ENCODE measurements at places on chromosomes 7 and 10. TPM values are rescaled to one million over a fixed set of nuclear protein-coding genes. Genes with fewer than 3 reads are reported as not detected.

Gene ELOVL3
- total RNA-seq, result 0.09 TPM

Gene VWC2
- total RNA-seq, result not detected

Gene GIMAP5
- total RNA-seq, result not detected

Gene LUC7L2
- total RNA-seq, result 93.7 TPM

Gene WEE2
- total RNA-seq, result not detected

Gene ZP3
- total RNA-seq, result 0.63 TPM

Gene CTAGE15
- not detected for total RNA-seq

Gene GPR26
- total RNA-seq, result not detected

Gene COMTD1
- total RNA-seq, result 16.3 TPM

Gene SPDYE2B
- 0.16 TPM for total RNA-seq

Gene ASB10
- total RNA-seq, result not detected

Gene PNLIPRP3
- not detected for total RNA-seq

Gene HOXA11
- total RNA-seq, result not detected

Gene VIPR2
- total RNA-seq, result not detected

Gene LOXL4
- 14.3 TPM for total RNA-seq

Gene VAX1
- total RNA-seq, result not detected

Gene LANCL2
- total RNA-seq, result 27.3 TPM

Gene CNNM1
- 0.09 TPM for total RNA-seq

Gene ZNF789
- total RNA-seq, result 6.9 TPM

Gene SFTPA1
- not detected for total RNA-seq

Gene VPS26A
- 49.2 TPM for total RNA-seq

Gene FAM3C
- 119 TPM for total RNA-seq

Gene BAMBI
- total RNA-seq, result 1.4 TPM

Gene PRKCQ
- total RNA-seq, result 0.08 TPM

Gene NKX1-2
- total RNA-seq, result not detected

Gene PGAM2
- total RNA-seq, result not detected

Gene RAB19
- not detected for total RNA-seq

Gene IGFBP3
- total RNA-seq, result 1,278 TPM

Gene TMEM168
- total RNA-seq, result 31.6 TPM

Gene JCAD
- 27.9 TPM for total RNA-seq

Gene NCOA4
- 187 TPM for total RNA-seq

Gene MYL10
- total RNA-seq, result not detected

Gene FXYD4
- total RNA-seq, result not detected

Gene TMEM26
- 5.7 TPM for total RNA-seq

Gene LEP
- total RNA-seq, result under 0.01 TPM

All from fibroblast of the aortic adventitia (primary cell).